Transverse colon (tissue), 4 donors: ENCODE measurements at places on chromosomes 1 and 21.
A peak's percentile ranks its signal among the peaks of the same experiment; 100 is the strongest.

- no peak for DNase-seq
These were observed 71.1 kb upstream of the MROH9 start for GRCh38 chr1:170864238-170864637.

- no peak for DNase-seq
These were observed 186.4 kb upstream of the ZNHIT6 start for GRCh38 chr1:85894651-85895050.

DNA sequence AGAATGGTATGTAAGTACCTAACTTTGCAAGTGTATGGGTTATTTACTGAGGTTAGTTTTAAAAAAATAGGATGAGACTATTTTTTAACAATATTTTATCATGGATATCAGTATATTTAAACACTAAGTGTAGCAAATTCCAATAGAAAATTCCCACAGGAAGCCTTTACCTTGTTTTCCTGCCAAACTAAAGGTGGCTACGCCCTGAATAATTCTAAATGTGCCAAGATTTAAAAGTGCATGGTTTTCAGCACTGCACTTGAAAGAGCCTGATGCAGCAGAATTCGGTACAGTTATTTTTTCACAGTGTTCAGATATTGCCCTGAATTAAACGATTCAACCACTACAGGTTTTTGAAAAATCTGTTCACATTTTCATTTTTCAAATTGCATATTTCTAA, 1622.8 kb upstream of the B3GALT2 start:
- no peak for DNase-seq

- no peak for DNase-seq
These were observed 176.6 kb downstream of the PCP4 start for GRCh38 chr21:40043866-40044265.

DNA sequence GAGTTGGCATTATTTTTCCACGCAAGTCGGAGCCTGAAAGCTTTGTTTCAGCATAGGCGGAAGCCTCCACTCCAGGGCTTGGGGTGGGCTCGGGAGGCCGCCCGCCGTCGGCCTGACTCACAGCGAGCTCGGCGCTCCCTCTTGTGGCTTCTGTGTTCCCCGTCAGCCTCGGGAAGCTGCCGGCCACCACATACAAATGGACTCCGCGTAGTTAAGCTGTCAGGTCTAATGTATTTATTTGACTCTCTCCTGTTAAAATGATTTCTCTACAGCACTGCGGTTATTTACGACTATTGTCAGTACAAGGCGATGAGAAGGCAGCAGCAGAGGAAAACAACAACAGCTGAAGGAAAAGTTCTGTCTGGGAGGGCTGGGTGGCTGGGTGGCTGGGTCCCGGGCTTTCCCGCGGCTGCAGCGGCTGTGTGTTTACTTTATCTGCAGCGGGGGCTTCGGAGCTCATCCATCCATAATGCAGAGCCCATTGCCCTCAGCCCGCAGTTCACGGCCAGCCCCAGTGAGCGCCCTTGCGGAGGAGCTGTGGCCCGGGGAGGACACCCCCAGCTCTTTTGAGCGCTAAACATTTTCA, 375.7 kb upstream of the CAMK1G start:
- DNase-seq: peak; percentile 68

GRCh38 chr1:2115008-2115641, 64.9 kb downstream of the PRKCZ start:
- DNase-seq: no peak

DNA sequence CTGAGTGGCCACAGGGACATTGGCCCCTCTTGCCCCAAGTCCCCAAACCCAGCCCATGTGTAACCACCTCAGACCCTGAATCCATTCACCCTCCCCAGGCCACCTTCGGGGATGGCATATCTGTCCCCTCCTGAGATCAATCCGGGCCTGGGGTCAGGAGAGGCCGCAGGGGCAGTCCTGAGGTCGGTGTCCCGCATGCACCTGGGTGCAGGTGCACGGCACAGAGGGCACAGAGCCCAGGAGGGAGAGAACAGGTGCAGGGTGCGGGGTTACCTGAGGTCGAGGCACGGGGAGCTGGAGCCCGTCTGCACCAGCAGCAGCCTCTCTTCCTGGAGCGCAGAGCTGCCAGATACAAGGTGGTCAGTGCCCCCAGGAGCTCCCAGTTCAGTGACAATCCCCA, 16.8 kb downstream of the PANK4 start:
- no peak for DNase-seq

DNA sequence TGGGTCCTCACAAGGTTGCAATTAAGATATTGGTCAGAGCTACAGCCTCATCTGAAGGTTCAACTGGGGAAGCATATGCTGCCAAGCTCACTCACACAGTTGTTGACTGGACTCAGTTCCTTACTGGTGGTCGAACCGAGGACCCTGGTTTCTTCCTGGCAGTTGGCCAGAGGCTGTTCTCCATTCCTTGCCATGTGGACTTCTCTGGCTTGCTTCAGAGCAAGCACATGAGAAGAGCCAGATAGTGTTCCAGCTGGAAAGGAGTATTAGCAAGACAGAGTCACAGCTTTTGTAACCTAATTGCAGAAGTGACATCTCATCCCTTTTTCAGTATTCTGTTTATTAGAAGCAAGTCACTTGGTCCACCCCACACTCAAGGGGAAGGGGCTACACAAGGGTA, 23.6 kb downstream of the POU2F1 start:
- DNase-seq: no peak

DNA sequence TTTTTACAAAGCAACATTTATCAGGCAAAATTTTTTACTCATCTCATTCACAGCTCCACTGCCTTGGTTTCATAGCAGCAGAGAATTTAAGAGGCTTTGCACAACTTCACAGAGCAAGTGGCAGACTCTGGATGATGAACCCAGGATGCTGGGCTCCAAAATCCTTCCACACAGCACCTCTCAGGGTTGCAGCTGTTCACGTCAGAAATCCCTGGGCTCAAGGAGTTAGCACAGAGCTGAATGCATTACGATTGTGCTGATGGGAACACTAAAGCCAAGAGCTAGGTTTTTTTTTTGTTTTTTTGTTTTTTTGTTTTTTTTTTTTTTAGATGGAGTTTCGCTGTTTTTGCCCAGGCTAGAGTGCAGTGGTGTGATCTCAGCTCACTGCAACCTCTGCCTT, 2.4 kb upstream of the HTR6 start:
- no peak for DNase-seq

GRCh38 chr1:81296601-81297000, 504.1 kb upstream of the ADGRL2 start:
- no peak for DNase-seq

- no peak for DNase-seq
These were observed 5.1 kb upstream of the LHX9 start for GRCh38 chr1:197911857-197912696.

DNA sequence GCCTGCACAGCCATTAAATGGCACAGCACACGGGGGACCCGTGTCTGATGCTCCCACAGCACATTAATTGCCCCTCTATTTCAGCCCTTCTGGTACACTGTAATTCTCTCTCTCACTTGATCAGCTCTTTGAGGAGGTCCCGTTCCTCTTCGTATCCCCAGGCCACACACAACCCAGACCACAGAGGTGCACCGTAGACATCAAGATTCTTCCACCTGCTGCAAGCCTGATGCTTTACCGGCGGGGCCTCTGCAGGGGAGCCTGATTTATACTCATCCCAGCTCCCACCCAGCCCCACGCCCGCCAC, 759 bp downstream of the SMYD3 start:
- DNase-seq: no peak

DNA sequence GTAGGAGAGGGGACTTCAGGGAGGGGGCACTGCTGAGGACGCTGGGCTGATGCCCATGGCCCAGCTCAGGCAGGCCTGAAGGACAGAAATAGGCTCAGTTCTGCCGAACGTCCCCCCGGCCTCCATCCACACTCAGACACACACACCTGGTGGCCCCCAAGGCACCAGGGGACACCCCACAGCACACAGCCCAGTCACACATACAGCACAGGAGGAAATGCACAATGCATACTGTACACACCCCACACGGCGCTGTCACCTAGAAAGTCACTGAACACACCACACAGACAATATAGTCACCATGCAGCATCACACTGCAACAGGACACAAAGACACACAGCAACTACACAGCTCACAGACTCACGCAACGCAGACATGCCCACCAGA, 562 bp downstream of the SYTL1 start:
- no peak for DNase-seq

GRCh38 chr1:21034725-21035628, 141.7 kb downstream of the EIF4G3 start:
- DNase-seq: no peak

- no peak for DNase-seq
These were observed 13.4 kb upstream of the ZNF281 start for GRCh38 chr1:200423235-200423634.

GRCh38 chr1:25355841-25356395, 17.8 kb downstream of the TMEM50A start:
- DNase-seq: no peak

DNA sequence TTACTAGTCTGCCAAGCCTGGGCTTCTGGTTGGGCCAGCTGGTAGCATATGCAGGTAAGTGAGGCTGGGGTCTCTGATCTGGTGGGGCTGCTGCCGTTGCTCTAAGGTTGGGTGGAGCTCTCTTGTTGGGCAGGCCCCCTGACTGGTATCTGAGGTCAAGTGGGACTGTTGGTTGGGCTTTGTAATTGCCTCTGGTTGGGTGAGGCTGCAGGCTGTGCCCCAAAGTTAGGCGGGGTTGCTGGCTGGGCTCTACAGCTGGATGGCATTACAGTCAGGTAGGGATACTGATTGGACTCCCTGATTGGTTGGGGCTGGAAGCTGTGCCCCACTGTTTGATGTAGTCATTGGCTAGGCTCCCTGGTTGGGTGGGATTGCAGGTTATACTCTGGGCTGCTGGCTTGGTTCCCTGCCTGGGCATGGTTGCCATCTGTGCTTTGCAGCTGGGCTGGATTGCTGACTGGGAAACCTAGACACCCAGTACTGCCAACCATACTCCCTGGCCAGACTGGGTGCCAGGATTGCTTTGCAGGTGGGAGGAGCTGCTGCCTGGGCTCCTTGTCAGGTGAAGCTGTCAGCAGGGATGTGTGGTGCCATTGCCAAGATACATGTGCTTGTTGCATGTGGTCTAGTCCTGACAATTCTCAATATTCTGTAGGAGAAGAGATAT, 130.5 kb downstream of the RABGAP1L start:
- DNase-seq: no peak

DNA sequence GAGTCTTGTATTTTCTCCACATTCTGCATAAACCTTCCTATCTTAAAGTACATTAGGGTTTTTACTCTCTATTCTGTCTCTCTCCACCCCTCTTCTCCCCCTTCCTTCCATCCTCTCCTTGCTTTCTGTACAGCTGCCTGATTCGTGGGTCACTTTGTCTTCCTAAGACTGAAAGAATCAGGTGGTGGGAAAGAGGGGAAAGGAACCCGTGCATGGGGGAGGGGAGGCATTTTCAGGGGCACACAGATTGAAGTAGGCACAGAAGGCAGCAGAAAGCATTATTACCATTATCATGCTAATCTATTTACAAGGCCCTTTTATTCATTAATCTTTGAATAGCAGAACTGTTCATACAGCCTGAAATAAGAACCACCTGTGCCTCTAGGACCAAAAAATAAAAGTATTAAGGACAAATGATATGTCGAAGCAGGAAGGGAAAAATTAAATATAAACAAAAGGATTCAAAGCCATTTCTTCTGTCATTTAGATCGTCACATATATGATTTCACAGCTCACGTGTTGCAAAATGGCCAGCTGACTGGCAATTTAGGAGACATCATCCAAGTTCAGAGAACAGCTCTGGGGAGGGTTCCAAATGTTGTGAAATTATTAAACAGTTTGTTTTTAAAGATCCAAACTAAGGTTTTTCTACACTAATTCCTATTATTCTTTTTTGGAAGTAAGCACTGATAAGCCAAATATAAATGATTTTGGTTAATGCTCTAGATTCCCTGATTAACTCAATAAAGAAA, 154.6 kb downstream of the PBX1 start:
- no peak for DNase-seq

GRCh38 chr1:223720971-223721591, 8.7 kb downstream of the CAPN2 start:
- peak; percentile 70 for DNase-seq

GRCh38 chr21:27157097-27157496, 190.2 kb upstream of the ADAMTS5 start:
- DNase-seq: no peak

DNA sequence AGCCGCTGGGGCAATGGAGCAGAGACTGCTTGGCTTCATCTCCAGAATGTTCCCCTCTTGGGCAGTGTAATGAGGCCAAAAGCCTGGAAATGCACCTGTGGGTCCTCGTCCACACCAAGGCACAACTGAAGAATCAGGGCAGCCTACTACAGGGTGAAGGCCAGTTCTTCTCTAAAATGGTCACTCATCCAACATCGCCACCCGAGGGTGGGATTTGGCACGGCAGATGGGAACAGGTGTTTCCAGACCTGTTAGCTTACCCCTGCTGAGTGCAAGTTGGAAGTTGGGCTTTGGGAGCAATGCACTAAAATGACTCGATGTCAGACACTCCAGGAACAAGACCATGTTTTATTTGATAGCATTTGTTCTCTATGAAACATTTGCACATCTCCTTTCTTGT, 543.7 kb downstream of the NPHP4 start:
- DNase-seq: no peak

- no peak for DNase-seq
These were observed 123.2 kb upstream of the HMCN1 start for GRCh38 chr1:185610954-185611353.

GRCh38 chr1:22760455-22760854, 49.8 kb downstream of the EPHB2 start:
- DNase-seq: no peak
